A549 treated with CpdA at 1 μM for 4 hours (cell line): ENCODE measurements at places on chromosomes 2 and 18. TPM values are rescaled to one million over a fixed set of nuclear protein-coding genes. Genes with fewer than 3 reads are reported as not detected.

The THSD7B gene
- not detected in 5 replicates for total RNA-seq

The CFLAR gene
- total RNA-seq: 60.3 to 87.2 TPM (median 73.2 TPM) in 5 replicates

The MC4R gene
- total RNA-seq: not detected in 5 replicates

The DLX1 gene
- total RNA-seq: 3.0 to 3.8 TPM (median 3.5 TPM) in 5 replicates

The GULP1 gene
- 30.9 to 57.0 TPM (median 41.8 TPM) in 5 replicates for total RNA-seq
